Stimulated activated CD8-positive, alpha-beta memory T cell treated with anti-CD3 and anti-CD28 coated beads, Interleukin-15, amount 100 ng/mL, for 1 hour (primary cell): ENCODE measurements at places on chromosomes 6 and 20.

- no peak for DNase-seq
These were observed 66.9 kb downstream of the TOX2 start for GRCh38 chr20:43981540-43981939.

DNA sequence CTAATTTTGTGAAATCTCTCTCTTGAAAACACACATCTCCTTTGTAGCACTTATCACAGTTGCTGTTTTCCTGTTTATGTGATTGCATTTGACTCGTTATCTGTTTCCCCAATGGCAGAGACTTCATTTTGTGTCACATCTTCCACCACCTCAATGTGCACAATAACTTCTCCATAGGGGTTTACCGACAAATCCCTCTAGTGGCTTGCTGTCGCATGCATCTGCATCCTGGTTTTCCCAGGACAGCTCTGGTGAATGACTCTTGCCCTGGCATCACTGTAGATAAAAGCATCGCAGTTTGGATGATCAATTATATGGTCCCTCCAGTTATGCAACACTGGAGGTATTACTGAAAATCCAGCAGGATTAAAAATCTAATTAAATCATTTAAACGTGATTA lies 206.5 kb upstream of the BTBD3 start:
- DNase-seq = no peak

- DNase-seq = no peak
These were observed 246.6 kb downstream of the GRIK2 start for GRCh38 chr6:101640131-101640530.

DNA sequence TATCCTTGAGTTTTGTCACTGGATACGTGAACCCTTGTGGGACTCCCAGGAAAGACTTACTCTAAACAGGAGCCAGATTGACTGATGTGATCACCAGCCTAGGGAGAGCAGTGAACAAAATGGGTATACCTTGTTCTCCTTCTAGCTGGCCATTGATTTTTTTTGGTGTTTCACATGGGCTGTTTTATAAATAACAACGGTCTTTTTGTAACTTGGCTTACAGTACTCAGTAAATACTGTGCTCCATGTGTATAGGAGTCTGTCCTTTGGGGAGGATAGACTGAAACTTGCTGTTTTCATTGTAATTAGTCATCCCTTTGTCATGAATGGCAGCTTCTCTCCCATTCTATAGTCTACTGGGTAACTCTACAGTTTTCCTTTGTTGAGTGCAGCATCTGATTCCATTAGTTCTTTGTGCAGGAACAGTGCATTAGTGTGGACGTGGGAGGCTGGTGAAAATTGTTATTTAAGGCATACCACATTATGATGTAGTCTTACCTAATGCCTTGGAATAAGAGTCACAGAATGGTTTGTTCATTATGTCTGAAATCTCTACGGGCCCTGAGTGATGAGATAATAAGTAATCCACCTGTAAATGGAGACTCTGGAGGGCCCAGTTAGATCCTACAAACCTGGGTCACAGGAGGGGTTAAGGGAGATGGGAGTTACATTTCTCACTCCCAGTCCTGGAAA lies 89.5 kb downstream of the TIAM2 start:
- DNase-seq = no peak

DNA sequence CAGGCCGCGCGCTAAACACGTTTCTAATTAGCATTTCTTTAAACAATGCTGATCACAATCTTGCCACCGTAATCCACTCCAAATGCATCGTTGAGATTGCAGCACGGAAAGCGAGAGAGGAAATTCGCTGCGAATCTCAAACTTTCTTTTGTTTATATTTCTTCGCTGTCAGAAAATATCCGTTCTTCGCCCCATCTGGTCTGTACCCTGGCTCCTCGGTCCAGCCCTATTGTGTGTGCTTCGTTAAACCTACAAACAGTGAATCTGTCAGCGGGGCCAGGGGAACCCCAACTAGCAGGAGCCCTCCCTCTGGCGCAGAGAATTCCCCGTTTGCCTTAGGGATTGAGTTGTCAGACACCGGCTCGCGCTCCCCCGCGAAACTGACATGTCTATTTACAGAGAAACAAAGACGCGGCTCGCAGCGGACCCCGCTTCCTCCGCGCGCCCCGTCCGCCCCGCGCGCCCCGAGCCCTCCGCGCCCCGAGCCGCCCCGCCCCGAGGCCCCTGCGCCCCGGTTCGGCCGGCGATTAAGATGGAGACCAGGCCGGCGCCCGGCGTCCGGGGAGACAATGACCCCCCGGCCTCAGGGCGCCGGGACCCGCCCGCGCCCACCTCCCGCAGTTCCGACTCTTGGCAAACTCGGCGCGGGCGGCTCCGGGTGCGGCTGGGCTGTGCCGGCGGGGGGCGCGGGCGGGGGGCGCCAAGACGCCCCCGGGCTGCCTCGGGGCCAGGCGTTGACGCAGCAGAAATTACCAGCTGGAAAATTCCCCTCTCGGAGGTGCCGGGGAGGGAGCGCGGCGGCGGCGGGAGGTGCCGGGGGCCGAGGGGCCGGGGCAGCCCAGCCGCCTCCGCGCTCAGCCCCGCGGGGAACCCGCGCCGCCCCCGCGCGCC lies 874 bp downstream of the ZBTB46 start:
- no peak for DNase-seq

DNA sequence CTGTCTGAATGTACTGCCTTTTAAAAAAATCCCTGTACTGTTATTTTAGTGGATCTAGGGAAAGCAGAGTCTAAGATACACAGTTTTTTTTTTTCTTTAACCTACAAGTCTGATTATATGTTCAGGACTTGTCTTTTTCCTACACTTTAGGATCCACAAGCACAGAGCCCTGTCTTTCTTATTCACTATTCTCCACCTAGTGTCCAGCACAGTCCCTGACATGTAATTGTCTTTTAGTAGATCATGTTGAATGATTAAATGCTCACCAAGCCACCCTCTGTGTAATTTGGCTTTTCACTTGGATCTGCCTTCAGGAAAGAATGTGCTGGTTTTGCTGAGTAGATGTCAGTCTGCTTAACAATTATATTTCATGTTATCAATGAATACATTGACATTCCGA lies 35.8 kb upstream of the YWHAB start:
- no peak for DNase-seq

DNA sequence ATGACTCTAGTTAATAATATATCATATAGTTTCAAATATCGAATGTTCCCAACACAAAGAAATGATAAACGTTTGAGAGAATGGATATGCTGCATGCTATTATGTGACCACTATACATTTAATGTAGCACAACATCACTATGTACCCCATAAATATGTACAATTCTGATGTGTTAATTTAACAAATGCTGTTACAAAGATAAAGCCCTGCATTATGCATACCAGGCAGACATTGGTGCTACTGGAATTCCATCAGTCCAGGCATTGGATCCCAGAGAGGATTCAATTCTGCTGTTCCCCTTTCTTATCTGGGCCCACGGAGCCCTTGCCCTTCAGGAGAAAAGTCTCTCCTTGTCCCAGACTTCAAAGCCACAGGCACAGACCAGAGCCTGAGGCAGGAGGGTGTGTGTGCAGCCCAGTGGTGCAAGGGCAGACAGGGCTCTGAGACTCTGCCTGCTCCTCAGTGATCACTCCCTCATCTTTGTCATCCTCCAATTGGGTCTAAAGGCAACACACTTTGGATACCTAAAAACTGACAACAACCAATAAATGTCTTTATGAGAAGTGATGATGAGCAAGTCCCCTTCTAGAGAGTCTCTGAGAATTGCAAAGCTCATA lies 45.2 kb downstream of the PSMG4 start:
- no peak for DNase-seq

DNA sequence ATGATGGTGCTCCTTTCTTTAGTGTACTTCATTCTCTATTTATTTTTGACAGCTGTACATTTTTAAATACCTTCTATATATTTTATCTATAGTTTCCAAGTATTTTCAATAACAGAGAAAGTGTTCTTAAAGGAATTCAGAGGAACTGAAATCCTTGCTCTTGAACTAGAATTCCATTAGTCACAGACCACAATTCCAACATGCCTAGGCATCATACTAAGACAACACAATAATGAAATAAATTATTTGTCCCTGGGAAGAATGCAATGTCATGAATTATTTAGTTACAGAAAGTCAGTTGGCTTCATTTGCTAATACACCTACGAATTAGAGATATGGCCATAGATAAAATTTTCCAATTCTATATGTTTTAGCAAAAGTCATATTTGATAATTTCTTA lies 671.2 kb downstream of the EPHA7 start:
- no peak for DNase-seq

DNA sequence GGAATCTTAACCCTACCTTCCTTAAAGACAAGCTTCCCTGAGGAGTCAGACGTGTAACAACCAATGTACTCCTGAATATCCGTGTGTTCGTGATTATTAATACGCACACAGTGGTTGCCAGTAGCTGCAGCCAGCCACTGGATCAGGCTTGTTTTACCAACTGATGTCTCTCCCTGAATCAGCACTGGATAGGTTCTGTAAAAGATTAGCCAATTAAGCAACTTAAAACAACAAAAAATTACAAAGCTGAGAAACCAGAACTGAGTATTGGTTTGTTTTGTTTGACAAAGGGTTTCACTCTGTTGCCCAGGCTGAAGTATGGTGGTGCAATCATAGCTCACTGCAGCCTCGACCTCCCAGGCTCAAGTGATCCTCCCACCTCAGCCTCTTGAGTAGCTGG lies 69.3 kb downstream of the MDN1 start:
- DNase-seq = no peak

- no peak for DNase-seq
These were observed 23.6 kb downstream of the BCL2L1 start for GRCh38 chr20:31698803-31699718.

- DNase-seq = no peak
These were observed 622 bp downstream of the GPANK1 start for GRCh38 chr6:31663961-31664789.

GRCh38 chr6:115514656-115515055 lies 546.0 kb downstream of the FRK start:
- no peak for DNase-seq

DNA sequence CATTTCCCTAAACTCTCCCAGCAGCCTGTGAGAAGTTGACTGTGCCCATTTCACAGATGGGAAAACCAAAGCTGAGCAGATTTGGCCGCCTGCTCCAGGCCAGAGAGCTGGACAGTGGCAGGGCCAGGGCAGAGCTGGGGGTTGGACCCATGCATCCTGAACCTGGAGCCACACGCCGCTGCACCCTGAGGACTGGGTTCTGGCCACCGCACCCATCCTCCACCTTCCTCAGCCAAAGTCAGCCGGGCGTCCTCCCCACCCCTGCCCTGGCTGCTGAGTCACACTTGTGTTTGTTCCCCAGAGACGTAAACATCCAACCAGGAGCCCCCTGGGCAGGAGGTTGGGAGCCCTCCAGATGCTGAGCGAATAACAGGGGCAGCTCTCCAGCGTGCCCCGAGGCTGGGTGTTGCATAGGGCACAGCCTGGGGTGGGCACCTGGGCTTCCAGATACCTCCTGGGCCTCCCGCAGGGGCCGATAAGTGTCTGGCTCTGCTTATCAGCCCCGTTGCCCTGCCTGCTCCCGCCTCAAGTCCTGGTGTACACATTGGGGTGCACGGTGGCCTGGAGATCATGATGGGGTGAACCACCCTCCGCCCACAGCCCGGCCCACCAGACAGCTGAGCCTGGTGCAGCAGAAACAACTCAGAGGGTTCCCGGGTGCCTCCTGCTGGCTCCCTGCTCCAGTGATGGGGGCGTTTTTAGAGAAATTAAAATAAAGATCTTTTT lies 23.8 kb downstream of the RBM38 start:
- DNase-seq = no peak

- DNase-seq = no peak
These were observed 478.8 kb downstream of the CD83 start for GRCh38 chr6:14596410-14596809.

DNA sequence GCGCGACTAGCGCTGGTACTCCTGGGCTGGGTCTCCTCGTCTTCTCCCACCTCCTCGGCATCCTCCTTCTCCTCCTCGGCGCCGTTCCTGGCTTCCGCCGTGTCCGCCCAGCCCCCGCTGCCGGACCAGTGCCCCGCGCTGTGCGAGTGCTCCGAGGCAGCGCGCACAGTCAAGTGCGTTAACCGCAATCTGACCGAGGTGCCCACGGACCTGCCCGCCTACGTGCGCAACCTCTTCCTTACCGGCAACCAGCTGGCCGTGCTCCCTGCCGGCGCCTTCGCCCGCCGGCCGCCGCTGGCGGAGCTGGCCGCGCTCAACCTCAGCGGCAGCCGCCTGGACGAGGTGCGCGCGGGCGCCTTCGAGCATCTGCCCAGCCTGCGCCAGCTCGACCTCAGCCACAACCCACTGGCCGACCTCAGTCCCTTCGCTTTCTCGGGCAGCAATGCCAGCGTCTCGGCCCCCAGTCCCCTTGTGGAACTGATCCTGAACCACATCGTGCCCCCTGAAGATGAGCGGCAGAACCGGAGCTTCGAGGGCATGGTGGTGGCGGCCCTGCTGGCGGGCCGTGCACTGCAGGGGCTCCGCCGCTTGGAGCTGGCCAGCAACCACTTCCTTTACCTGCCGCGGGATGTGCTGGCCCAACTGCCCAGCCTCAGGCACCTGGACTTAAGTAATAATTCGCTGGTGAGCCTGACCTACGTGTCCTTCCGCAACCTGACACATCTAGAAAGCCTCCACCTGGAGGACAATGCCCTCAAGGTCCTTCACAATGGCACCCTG lies 1.6 kb downstream of the TPBG start:
- no peak for DNase-seq

DNA sequence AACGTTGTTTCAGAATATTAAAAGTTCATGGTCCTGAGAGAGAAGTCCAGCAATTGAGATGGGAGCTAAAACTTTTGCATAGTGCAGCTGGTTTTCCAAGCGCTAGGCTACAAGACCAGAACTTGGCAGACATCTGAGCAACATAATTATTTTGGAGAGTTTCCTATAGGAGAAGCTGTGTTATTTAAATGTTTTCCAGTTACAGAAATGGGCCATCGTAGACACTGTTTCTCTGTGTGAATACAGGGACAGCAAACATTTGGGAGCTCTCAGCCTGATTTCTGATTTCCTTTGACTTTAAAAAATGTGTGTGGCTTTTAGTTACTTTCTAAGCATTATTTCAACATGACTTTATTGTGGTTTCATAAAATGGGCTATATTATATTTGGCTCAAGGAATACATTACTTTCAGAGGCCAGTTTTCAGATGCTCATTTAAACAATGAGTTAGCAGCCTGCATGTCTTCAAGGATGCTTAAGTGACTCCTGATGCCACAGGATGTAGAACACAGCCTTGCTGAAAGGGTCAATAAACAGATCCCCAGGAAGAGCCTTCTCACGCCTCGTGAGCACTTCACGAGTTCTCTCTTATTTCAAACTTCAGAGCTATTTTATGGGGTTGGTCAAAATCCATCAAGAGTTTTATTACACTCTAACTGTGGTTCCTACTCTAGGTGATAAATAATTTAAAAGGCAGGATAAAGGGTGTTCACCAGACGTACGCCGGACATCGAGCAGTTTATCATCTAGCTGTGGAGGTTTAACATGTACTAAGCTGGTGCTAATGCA lies 193.8 kb downstream of the SMOC2 start:
- no peak for DNase-seq

GRCh38 chr6:53128842-53129241 lies 19.8 kb downstream of the GCM1 start:
- DNase-seq = no peak

GRCh38 chr20:51862796-51863195 lies 60.5 kb upstream of the SALL4 start:
- DNase-seq = no peak
